Activated B cell treated with CpG ODN at 0.5 μM for 24 hours (primary cell): ENCODE measurements at places on chromosomes 3 and 15.
A peak's percentile ranks its signal among the peaks of the same experiment; 100 is the strongest.

DNA sequence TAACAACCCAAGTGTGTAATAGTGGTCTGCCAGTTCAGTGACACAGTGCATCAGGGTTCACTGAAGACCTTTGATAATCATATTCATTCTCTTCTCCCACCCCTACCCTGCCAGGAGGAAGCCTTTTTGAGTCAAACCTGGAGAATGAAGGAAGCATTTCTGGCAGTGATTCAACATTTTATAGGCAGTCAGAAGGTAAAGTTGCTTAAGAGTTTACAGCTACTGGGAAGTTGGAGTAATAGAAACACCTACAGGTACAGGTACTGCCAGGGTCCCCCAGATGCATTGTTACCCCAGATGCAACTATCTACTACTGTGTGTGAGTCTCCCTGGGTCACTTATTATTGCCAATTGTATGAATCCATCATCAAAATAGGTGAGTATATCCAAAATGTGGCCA is 146.9 kb upstream of the EIF1B start:
- DNase-seq: no peak

DNA sequence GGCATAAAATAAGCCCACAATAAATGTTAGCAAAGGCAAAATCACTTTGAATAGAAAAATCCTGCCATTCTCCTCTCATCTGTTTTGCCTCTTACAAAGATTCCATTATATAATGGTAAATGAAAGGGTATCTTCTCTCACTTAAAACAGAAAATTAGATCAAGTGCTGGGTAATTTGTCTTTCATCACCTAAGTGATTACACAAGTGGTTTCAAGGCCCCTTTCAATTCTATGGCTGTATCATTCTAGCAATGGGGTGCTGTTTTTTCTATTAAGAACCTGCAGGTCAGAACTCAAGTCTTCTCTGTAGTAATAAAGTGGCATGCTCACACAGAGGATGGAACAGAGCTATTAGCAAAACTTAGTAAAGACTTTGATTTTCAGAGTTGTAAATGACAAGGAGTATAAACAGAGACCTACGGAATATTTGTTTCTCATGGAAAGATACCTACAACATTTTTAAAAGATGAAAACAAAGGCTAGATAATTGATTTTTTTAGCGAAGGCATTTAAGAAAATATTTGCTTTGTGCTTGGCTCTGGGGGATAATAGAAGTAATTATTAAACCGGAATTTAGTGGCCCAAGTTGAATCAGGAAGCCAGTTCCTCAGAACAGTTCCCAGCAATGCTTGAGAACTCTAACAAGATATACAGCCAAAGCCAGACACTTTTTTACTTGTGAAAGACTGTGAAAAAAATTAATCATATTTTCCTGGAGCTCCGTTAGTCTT is 137.4 kb downstream of the CMSS1 start:
- no peak for DNase-seq

DNA sequence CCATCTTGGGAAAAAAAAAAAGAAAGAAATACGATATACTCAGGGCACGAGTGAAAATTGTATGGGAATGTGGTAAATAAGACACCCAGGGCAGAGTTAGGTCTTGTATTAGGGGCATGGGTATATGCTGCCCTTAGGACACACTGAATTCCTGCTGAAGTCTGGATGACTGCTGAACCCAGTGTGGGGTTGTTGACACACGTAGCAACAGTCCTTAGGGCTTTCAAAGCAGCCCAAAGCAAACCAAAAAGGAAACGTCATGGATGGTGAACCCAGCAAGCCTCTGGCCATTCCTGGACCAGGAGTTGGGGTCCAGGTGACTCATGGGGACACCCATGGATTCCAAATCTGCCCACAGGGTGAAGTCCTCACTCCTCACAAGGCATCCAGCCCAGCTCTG is 27.1 kb upstream of the SEMA3F start:
- DNase-seq: no peak

- no peak for DNase-seq
Observed at GRCh38 chr15:75620058-75620820, 5.3 kb downstream of the SNUPN start.

DNA sequence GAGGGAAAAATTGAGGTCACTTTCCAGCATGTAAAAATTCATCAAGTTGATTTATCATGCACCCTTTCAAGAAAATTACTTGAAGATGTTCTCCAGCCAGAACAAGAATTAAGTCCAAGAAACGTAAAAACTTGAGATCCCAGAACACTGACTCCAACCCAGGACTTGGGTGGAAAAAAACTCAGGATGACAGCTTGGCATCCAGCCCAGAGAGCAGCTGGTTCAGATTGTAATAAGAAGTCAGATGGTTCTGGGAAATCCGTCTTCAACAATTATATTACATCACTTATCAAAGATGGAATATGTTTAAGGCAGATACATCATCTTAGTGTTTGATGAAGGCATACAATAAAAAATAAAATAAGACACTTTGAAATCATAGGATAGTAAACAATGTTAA is 23.0 kb upstream of the DNAJC13 start:
- no peak for DNase-seq

DNA sequence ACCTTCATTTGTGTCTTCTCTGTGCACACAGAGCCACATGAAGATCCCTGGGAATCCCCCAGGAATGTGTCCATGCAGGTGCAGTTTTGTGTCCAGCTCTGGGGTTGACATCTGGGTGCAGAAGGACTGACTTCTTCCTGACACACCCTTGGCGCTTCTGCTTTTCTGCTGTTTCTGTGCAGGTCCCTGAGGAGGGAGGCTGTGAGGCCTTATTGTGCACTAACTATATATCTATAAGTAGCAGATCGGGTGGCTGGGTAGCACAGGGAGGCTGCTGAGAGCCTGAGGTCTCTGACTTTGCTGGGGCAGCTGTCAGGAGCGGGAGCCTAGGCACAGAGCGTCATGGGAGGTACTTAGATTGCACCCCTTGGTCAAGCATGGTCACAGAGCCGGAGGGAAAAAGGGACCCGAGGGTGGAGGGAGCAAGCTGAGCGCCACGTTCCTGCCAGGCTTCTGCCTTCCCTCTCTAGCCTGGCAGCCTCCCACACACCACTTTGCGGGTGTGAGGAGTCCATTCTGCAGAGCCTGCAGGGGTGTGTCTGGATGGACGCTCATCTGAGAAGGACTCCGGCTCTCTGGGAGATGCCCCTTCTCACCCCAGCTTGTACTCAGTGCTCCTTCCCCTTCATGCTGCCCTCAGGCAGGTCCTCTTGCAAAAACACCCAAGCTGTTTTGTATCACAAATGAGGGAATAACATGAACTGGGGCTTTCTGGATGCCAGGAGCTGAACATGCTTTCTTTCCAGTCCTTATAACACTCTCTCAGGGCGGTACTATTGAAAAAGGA is 23.9 kb downstream of the CCDC33 start:
- DNase-seq: no peak

DNA sequence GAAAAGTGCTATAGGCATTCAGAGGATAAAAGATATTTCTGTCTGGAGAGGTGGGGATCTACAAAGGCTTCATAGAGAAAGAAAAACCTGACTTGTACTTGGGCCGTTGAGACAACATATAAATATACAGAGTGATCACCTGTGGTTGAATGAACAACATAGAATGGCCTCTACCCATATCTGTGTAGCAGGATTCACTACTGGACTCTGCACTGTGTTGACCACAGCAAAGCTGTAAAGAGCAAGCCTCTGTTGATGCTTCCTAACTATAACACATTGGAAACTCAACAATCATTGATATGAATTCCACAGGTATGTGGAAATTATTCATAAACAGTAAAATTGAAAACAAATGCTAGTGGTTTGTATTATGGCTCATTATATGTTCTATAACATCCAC is 19.1 kb upstream of the LPP start:
- DNase-seq: no peak

DNA sequence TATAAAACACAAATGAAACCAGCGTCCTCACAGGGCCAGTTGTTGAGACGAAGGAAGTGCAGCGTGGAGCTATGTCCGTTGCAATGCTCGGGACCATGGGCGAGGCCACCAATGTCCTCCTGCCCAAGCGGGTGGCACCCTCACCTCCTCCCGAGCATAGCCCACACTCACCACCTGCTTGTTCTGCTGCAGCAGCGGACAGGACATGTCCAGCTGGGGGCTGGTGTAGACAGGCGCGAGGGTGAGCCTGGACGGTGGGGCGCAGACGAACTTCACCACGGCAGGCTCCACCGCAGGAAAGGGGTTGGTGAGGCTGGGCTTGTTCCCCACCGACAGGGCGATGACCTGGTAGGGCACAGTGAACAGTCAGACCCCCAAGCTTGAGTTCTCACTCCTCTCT is 62.1 kb downstream of the NUP210 start:
- no peak for DNase-seq

GRCh38 chr15:40956541-40956982 is 3.3 kb downstream of the CHAC1 start:
- no peak for DNase-seq

GRCh38 chr3:120449701-120450599 is 842 bp downstream of the FSTL1 start:
- peak; percentile 16 for DNase-seq
